SW 1271 (cell line): ENCODE measurements at places on chromosomes 16 and 17.

DNA sequence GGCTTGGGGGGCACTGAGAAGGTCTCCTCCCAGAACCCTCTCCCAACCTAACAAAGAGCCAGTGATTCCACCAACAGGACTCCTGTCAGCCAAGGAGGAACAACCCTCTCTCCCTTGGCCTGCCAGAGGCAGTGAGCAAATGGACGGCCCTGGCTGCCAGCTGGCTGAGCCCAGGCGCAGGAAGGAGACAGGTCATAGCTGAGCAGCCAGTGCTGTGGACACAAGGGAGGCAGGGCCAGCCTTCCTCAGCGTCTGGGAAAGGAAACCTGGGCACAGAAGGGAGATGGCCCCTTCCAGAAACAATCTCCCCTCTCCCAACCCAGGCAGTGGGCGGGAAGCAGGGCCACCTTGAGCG is 2.1 kb downstream of the MPO start:
- no peak for DNase-seq

GRCh38 chr16:78553268-78554039 is 454.0 kb downstream of the WWOX start:
- DNase-seq, result no peak

DNA sequence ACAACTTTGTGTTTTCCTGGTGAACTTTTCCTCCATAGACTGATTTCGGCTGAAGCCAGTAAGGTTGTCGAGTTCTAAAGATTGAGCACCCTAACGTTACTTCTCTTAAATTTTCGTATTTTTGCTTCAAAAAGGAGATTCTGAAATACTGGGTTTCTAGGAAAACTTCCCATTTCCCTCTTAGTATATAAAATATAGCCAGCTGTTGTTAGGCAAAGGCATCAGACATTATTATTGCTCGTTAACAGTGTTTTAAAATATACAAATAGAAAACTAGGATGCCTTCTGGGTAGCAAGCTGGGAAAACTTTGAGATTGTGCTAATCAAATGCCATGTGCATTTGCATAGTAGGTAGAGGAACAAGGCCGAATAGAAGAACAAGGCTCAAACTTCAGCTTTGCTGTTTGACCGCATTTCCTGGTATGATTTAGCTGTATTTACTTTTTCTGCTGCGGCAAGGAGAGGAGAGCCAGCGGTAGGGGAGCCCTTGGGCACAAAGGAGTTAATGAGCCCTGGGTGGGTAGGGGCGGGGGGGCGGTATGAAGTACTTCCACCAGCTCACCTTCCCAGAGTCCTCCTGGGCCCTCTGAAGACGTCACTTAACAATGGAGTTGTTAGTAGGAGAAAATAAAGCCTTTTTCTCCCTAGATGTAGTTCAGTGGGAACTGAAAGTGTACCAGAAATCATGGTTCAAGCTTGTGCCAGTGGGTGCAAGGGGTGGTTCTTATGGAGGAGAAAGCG is 151.9 kb downstream of the MSI2 start:
- DNase-seq, result no peak

GRCh38 chr16:83854420-83854819 is 44.5 kb upstream of the MLYCD start:
- no peak for DNase-seq

GRCh38 chr16:2242598-2242997 is 6.4 kb downstream of the DNASE1L2 start:
- no peak for DNase-seq

DNA sequence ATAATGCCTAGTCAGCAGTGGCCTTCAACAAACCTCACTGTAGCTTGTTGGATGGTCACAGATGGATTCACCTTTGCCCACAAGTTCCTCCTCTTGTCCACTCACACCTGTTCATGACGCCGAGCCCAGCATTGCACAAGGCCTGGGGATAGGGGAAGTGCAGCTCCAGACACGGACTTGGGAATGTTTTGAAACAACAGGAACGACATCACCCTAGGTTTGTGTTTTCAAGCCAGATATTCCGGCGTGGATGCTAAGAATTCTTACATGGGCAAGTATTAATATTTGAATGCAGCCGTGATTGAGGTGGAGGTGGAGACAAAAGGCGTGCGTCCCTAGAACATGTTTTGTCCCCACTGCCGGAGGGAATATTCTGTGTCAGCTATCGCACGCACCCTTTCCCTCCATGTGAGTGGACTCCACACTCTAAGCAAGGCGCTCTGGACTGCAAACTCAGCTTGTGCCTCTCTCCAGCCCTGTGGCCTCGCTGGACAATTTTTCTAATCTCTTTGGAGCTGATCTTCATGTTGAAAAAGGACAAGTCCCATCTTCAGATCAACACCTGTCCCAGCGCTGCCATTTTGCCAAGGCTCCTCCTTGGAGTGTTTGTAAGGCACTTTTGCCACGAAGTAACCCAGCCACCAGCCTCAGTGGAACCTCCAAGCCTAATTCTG is 2.0 kb upstream of the BANP start:
- no peak for DNase-seq

DNA sequence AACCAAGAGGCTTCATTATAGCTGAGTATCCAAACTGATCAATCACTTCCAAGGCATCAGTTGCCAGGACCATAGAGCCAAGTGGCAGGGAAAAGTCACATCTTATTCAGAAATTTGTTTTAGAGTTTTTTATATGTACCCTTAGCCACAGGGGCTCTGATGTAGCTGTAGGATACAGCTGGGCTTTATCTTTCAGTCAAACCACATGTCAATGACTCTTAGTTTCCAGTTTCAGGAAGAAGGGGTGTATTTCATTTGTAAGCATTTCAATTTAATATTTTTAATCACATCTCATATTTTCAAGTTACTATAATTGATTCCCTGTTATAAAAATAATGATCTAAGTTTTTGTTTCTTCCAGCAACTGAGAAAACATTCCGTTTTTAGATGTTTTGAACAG is 2.9 kb upstream of the FLCN start:
- no peak for DNase-seq

- no peak for DNase-seq
Observed at GRCh38 chr17:59504821-59505220, 60.6 kb upstream of the DHX40 start.

- DNase-seq, result no peak
Observed at GRCh38 chr17:71725811-71726210, 395.0 kb upstream of the SOX9 start.

DNA sequence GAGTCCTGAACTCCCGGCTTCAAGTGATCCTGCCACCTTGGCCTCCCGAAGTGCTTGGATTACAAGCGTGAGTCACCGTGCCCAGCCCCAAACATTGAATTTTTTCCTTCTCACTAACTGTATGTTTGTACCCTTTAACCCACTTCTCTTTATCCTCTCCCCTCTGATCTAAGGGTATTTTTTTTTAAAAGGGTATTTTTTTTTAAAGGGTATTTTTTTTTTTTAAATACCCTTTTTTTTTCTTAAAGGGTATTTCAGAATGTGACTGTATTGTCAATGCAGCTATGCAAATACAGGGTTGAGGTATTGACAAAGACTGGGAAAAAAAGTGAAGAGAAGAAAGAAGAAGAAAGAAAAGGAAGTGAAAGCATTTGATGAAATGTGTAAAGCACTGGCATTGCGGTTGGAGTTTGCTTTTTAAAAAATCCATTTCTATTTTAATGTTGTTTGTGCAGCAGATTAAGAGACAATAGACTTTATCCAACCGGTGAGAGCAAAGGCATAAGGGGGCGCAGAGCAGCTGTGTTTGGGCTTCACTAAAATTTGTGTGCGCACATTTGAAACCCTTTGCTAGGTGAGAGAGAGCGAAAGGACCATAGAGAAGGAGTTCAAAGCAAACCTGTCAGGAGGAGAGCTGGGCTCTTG is 42.4 kb downstream of the SYT17 start:
- no peak for DNase-seq

DNA sequence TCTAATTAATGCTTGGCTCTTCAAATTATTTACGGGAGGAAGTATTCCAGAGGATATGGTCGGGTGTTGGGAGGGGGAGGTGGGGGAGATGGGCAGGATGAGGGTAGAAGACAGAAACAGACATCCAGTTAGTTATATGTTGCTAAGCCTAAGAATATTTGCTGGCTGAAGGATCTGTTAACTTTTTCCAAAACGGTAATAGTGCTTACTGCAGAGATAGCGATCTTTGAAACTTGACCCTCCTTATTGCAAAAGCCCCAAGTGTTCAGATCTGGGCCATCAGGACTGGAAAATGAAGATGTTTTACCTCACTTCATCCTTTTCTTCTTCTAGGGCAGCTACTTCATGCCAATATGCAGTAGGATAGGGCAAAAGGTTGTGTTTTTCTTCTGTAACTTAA is 27.0 kb upstream of the MMD start:
- no peak for DNase-seq

- DNase-seq, result no peak
Observed at GRCh38 chr16:28846933-28847273, 755 bp upstream of the TUFM start.

GRCh38 chr16:85611194-85611443 is 2.0 kb upstream of the GSE1 start:
- DNase-seq, result no peak

DNA sequence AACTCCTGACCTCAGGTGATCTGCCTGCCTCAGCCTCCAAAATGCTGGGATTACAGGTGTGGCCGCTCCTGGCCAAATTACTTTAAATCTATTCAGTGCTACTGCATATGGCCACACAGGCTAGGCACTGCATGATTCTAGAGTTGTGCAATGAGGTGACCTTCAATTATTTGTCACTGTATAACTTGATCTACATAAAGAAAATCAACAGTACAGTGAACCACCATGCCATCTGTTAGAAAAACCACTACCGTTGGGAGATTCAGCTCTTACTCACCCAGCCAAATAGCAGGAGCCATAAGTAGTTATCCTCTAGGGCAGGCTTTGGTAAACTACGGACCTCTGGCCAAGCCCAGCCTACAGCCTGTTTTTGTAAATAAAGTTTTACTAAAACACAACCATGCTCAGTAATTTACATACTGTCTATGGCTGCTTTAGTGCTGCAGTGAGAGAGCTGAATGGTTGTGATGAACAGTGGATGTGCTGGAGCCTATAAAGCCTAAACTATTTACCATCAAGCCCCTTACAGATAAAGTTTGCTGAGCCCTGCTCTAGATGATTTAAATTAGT is 40.7 kb upstream of the TANC2 start:
- no peak for DNase-seq
